Right lung (tissue), 10 donors: ENCODE measurements at places on chromosomes 6 and 20.

DNA sequence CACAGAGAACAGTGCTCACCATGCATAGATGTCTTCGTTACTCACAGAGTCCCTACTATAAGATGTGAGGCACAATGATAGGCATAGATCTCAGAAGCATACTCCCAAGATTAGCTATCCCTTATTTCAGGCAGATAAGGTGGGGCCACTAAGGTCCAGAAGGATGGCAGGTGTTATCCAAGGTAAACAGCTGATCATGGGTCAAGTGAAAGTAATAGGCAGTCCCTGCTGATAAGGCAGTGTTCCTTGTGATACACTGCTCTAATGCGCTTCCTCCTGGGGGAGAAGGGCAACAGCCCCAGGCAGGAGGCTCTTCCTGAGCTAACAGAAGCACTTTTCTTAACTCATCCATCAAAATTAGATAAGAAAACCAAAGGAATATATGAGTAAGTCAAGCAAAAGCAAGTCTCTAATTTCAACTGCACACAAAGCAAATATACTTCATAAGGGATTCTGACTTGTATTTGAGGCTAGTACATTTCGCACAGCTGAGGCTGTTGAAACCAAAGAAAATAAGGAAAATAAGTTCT, 42.2 kb downstream of the METTL24 start:
- no peak for DNase-seq

DNA sequence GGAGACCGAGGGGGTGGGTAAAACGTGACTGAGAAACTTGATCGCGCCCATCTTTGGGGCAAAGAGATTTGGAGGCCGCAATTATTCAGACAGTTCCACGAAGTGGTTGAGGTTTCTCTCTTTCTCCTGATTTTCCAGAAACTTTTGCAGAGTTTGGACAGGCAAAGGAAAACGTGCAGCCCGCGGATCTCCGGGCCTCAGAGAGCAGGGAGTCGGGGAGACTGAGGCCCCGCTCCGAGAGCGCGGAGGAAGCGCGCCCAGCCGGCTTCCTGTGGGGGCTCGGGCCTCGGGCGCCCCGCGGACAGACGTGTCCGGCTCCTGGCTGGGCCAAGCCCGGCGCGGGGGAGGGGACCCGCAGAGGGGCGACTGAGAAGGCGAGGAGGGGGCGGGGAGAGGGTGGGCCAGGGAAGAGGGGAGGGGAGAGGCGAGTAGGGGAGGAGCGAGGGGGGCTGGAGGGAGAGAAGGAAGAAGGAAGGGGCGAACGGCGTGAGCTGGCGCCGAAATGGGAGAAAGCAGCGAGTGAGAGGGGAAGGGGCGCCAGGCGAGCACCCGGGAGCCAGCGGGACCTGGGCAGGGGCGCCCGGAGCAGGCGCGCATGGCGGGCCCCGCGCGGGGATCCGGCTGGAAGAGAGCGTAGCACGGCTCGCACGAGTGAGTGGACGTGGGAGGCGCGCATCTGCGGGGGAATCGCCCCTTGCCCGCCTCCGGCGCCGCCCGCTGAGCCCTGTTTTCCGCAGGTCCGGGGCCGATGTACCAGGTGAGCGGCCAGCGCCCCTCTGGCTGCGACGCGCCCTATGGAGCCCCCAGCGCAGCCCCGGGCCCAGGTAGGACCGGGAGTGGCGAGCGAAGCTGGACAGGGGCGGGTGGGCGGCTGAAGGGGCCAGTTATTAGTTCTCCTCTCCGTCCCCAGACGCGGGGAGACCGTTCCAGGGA, at the start of gene MDFI:
Gene MDFI (plus strand): TSS at position 467 of the 933 bp plus-strand sequence. CDS start 282 bp downstream, at position 749.
- peak; percentile 87 for DNase-seq

DNA sequence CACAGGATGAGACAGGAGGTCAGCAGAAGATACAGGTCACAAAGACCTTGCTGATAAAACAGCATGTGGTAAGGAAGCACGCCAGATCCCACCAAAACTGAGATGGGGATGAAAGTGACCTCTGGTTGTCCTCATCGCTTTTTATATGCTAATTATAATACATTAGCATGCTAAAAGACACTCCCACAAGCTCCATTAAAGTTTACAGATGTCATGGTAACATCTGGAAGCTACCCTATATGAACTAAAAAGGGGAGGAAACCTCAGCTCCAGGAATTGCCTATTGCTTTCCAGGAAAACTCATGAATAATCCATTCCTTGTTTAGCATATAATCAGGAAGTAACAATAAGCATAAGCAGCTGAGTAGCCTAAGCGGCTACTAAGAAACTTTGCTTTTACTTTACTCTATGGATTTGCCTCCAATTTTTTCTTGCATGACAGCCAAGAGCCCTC, 8.4 kb upstream of the RIN2 start:
- DNase-seq, result no peak

DNA sequence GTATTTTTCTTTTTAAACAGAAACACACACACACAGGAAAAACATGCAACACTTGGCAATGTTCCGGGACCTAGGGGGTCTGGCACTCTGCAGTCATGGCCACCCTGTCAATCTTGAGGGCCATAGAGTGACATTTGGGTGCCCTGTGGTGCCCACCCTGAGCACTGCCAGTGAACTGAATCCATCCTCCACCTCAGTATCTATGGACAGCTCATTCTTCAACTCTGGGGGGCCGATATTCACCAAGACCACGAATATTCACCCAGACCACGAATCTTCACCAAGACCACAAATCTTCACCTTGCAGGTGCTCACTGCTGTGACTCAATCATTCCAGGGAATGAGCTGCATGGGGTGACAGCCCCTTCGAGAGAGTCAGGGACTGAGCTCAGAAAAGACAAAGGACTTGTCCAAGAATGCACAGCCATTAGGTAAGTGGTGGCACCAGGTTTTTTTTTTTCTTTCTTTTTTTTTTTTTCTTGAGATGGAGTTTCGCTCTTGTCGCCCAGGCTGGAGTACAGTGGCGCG, 19.1 kb downstream of the SNAI1 start:
- DNase-seq, result no peak

DNA sequence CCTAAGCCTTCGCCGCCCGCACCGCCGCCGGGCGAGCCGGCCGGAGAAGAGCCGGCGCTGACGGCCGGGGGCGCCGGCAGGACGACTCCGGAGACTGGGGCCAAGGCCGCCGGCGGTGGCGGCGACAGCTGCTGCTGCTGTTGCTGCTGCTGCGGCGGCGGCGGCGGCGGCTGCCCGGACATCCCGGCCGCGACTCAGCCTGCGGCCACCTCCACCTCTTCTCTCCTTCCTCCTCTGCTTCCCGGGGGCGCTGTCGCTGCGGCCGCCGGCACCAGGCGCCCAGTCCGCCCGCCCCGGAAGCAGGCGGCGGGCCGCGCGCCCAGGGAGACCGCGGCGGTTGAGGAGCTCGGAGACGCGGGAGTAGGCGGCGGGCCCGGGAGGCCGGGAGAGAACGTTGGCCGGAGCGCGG, 307 bp downstream of the RANBP9 start:
- no peak for DNase-seq
